ENCODE measurements at places on chromosomes 7 and 10. TPM values are rescaled to one million over a fixed set of nuclear protein-coding genes. Genes with fewer than 3 reads are reported as not detected.

SRRM3 gene
- total RNA-seq, result not detected

TFR2 gene
- total RNA-seq, result 0.19 TPM

DNA sequence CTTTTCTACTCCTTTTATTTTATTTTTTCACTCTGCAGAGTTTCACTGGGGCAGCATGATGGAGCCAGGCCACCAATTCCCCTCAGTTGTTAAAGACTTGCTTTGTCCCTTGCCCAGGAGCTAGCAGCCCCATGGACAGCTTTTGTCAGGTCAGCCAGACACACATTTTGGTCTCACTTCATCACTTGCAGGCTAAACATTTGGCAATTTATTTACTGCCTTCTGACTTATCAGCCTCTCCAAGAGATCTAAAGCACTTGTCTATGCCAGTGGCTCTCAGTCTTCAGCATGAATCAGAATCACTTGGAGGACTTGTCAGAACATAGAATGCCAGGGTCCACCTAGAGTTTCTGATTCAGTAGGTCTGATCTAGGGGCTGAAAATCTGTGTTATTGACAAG is 66.4 kb upstream of the GDF10 start:
- H3K27ac ChIP-seq, result no peak overlapping the region
- H3K27me3 ChIP-seq, result peaks cover 28% of the 10 kb centered on the region
- H3K4me3 ChIP-seq, result no peak overlapping the region
- H3K4me1 ChIP-seq, result no peaks in the 10 kb centered on the region
- no peak for DNase-seq

DNA sequence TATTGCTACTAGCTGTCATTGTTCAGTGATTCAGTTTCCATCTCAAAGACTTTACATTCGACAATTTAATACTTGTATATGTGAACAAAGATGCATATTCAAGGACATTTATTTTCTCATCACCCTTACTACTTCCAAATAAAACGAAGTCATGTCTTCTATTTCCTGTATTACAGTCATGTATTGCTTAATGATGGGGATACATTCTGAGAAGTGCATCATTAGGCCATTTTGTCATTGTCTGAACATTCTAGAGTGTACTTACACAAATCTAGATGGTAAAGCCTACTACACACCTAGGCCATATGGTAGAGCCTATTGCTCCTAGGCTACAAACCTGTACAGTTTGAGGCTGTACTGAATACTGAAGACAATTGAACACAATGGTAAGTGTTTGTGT is 6.5 kb downstream of the C10orf95 start:
- peaks cover 8% of the 10 kb centered on the region for H3K27me3 ChIP-seq
- no peak overlapping the region for H3K27ac ChIP-seq
- H3K36me3 ChIP-seq, result no peaks in the 10 kb centered on the region
- no peak overlapping the region for H3K4me3 ChIP-seq

- H3K4me1 ChIP-seq, result peaks cover 38% of the 10 kb centered on the region
- peaks cover 34% of the 10 kb centered on the region for H3K27me3 ChIP-seq
- no peak overlapping the region for H3K27ac ChIP-seq
Observed at GRCh38 chr10:29946953-29947700, 112.3 kb downstream of the JCAD start.
